ENCODE measurements at places on chromosomes 4 and X. TPM values are rescaled to one million over a fixed set of nuclear protein-coding genes. Genes with fewer than 3 reads are reported as not detected.

The PRRG1 gene
- not detected for total RNA-seq

GRCh38 chr4:15378062-15378461 lies 49.8 kb upstream of the C1QTNF7 start:
- H3K36me3 ChIP-seq = no peaks in the 10 kb centered on the region
- H3K4me1 ChIP-seq = peaks cover 29% of the 10 kb centered on the region
- no peak overlapping the region for H3K4me3 ChIP-seq
- no peak for DNase-seq

DNA sequence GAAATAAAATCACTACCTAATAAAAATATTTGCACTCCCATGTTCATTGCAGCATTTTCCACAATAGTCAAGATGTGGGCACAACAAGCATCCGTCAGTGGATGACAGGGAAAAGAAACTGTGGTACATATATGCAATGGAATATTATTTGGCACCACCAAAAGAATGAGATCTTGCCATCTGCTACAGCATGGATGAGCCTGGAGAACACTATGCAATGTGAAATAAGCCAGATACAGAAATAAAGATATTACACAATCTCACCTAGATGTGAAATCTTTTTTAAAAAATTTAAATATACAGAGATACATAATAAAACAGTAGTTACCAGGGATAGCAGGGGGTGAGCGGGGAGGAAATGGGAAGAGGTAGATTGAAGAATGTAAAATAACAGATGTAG lies 44.8 kb downstream of the LDB2 start:
- no peak overlapping the region for H3K27ac ChIP-seq
- DNase-seq = no peak
- H3K27me3 ChIP-seq = peaks cover 4% of the 10 kb centered on the region
- no peak overlapping the region for H3K4me3 ChIP-seq
- no peaks in the 10 kb centered on the region for H3K4me1 ChIP-seq

DNA sequence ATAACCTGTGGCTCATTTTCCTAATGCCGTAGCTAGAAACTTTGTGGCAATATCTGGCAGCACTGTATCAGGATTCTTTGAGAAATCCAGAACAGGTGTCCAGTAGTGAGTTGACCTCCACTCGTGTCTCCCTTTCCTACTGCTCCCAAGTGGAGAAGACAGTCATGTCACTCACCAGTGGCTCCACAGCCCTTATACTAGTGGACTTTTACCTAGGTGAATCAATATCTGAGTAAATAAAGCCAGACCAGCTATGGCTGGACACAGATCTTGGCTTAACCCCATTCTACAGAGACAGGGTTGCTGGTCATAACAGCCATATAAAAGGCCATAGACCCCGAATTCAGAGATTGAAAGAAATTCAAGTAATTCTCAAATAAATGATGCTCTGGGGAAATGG lies 46.5 kb upstream of the SHROOM4 start:
- no peak overlapping the region for H3K4me3 ChIP-seq
- no peaks in the 10 kb centered on the region for H3K4me1 ChIP-seq
- no peaks in the 10 kb centered on the region for H3K27me3 ChIP-seq
- DNase-seq = no peak
- no peak overlapping the region for H3K27ac ChIP-seq

- peaks cover 75% of the 10 kb centered on the region for H3K4me1 ChIP-seq
- no peaks in the 10 kb centered on the region for H3K27me3 ChIP-seq
- peak; percentile 61 for DNase-seq
- peak overlapping the region; percentile 88 for H3K27ac ChIP-seq
- peaks cover 72% of the 10 kb centered on the region for H3K36me3 ChIP-seq
- peak overlapping the region; percentile 67 for H3K4me3 ChIP-seq
Observed at GRCh38 chrX:2696698-2697215, 5.7 kb downstream of the CD99 start.

GRCh38 chr4:41181037-41181436 lies 33.3 kb downstream of the APBB2 start:
- H3K36me3 ChIP-seq = no peaks in the 10 kb centered on the region

DNA sequence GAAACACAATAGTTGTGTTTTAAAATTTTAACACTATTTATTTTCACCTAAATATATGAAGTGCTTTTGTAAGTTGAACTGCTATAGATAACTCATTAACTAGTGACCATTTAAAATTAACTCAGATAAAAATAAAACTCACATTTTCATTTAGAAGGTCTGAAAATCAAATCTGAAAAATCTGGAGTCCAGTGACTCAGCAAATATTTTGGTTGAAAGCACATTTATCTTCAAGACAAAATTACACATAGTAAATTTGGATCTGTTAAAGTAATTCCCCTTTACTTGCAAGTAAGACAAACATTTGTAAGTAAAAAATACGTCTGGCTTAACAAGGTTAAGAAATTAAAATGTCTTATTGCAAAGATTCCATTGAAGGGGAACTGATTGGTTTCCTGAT lies 589.1 kb downstream of the TRIML1 start:
- no peak for DNase-seq
- H3K27ac ChIP-seq = no peak overlapping the region
- H3K4me3 ChIP-seq = no peak overlapping the region
- no peaks in the 10 kb centered on the region for H3K4me1 ChIP-seq
- no peaks in the 10 kb centered on the region for H3K36me3 ChIP-seq
- H3K27me3 ChIP-seq = no peaks in the 10 kb centered on the region

The PIR gene
- total RNA-seq = 3.0 TPM

- H3K4me1 ChIP-seq = no peaks in the 10 kb centered on the region
- no peak overlapping the region for H3K4me3 ChIP-seq
- H3K27ac ChIP-seq = no peak overlapping the region
- DNase-seq = no peak
- H3K36me3 ChIP-seq = no peaks in the 10 kb centered on the region
Observed at GRCh38 chrX:103565752-103566151, 19.6 kb upstream of the TCEAL4 start.

DNA sequence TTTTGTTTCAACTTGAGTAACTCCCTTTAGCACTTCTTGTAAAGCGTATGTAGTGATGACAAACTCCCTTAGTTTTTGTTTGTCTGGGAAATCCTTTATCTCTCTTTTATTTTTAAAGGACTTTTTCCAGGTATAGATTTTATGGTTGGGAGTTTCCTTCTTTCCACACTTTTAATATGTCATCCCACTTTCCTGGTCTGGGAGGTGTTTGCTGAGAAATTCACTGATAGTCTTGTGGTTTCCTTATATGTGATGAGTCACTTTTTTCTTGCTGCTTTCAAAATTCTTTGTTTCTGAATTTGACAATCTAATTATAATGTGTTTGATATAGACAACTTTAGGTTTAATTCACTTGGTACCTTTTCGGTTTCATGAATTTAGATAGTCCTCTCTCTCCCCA lies 353.9 kb downstream of the GPAT3 start:
- no peaks in the 10 kb centered on the region for H3K27me3 ChIP-seq
- no peaks in the 10 kb centered on the region for H3K36me3 ChIP-seq
- no peak for DNase-seq
- no peak overlapping the region for H3K4me3 ChIP-seq

The COL4A5 gene
- not detected for total RNA-seq

The TMPRSS11E gene
- 0.19 TPM for total RNA-seq

The GPR34 gene
- total RNA-seq = 1.4 TPM

DNA sequence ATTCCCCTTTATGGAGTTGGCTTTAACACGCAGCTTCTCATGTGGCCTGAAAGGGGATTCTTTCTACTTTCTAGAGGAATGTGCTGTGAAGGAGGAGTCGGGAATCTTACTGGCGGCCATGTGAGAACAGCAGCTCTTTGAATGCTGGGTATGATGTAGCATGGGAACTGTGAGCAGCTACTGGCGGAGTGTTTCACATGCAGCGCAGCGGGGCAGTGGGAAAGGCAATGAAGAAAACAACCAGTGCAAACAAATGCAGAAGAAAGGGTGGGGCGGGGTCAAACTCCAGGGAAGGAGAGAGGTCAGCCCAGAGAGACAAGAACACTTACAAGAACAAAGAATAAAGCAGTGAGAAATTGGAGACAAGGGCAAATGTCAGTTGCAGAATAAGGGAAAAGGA lies 363.8 kb upstream of the FTHL17 start:
- no peaks in the 10 kb centered on the region for H3K27me3 ChIP-seq
- no peaks in the 10 kb centered on the region for H3K4me1 ChIP-seq
- no peak overlapping the region for H3K4me3 ChIP-seq
- H3K27ac ChIP-seq = no peak overlapping the region

GRCh38 chr4:177853229-177853628 lies 411.0 kb upstream of the AGA start:
- no peak for DNase-seq
- H3K27me3 ChIP-seq = no peaks in the 10 kb centered on the region

The NKX1-1 gene
- total RNA-seq = not detected

DNA sequence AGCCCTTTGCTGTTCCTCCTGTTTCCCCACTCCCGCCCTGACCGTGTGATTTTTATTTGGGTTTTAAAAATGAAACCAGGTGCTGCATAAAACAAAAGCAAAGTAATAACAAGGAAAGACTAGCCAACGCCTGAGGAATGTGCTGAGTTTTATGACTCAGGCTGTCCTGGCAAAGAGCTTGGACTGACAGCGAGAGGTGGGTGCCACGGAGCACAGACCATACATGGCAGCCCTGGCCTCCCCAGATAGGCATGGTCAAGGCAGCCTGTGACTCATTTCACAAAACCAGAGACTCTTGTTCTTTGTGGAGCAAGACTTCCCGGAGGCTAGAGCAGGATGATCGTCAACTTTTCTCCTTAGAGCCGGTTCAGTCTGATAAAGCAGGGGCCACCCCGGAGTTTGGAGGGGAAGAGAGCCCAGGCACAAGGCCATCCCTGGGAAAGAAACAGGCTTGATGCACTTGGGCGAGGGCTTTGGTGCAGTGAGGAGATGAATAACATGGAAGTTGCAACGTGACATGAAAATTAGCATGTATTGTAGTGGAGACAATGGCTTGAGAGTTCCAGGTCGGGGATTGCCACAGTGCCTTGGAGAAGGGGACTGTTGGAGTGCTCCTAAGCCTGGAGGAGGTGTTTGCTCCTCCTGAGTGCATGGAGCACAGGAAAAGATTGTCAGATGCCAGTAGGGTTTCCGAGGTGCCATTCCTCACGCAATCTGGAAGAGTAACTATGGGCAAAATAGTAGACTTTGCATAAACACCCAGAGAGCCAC lies 54.8 kb downstream of the C4orf51 start:
- H3K36me3 ChIP-seq = no peaks in the 10 kb centered on the region
- peaks cover 11% of the 10 kb centered on the region for H3K4me1 ChIP-seq
- no peak for DNase-seq
- H3K4me3 ChIP-seq = no peak overlapping the region
- peaks cover 20% of the 10 kb centered on the region for H3K27me3 ChIP-seq

The STEEP1 gene
- total RNA-seq = 27.4 TPM

DNA sequence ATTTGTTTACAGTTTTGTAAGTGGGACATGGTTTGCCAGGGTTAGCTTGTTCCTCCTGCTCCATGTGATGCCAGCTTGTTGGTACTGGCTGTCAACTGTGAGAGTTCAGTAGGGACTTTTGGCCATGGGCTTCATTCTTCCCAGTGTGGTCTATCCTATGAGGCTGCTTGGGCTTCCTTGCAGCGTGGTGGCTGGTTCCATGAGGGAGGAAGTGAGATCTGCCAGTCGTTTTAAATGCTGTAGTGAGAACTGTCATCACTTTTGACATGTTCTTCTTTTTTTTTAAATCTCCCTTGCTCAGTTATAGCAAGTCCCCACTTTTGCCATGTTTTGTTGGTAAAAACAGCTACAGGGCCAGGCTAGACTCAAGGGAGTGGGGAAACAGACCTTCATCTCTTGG lies 15.9 kb downstream of the NSD2 start:
- H3K27ac ChIP-seq = no peak overlapping the region
- no peaks in the 10 kb centered on the region for H3K27me3 ChIP-seq
- DNase-seq = no peak
- no peak overlapping the region for H3K4me3 ChIP-seq

GRCh38 chr4:85580489-85580888 lies 105.5 kb downstream of the ARHGAP24 start:
- no peaks in the 10 kb centered on the region for H3K4me1 ChIP-seq
- no peaks in the 10 kb centered on the region for H3K27me3 ChIP-seq
- no peaks in the 10 kb centered on the region for H3K36me3 ChIP-seq
- no peak overlapping the region for H3K27ac ChIP-seq

- no peaks in the 10 kb centered on the region for H3K36me3 ChIP-seq
- H3K27me3 ChIP-seq = no peaks in the 10 kb centered on the region
- no peak overlapping the region for H3K27ac ChIP-seq
- DNase-seq = no peak
Observed at GRCh38 chrX:104469771-104470170, 96.2 kb upstream of the IL1RAPL2 start.

DNA sequence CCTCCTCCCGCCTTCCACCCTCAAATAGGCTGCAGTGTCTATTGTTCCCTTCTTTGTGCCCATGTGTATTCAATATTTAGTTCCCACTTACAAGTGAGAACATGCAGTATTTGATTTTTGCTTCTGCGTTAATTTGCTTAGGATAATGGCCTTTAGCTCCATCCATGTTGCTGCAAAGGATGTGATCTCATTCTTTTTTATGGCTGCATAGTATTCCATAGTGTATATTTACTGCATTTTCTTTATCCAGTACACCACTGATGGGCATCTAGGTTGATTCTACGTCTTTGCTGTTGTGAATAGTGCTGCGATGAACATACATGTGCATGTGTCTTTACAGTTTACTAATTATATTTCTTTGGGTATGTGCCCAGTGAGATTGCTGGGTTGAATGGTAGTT lies 51.6 kb upstream of the TMPRSS11B start:
- peaks cover 6% of the 10 kb centered on the region for H3K4me1 ChIP-seq
- H3K36me3 ChIP-seq = peaks cover 8% of the 10 kb centered on the region
- no peak for DNase-seq
- H3K27ac ChIP-seq = no peak overlapping the region
- H3K4me3 ChIP-seq = no peak overlapping the region
- no peaks in the 10 kb centered on the region for H3K27me3 ChIP-seq

The DNAAF6 gene
- not detected for total RNA-seq

The SPIN2B gene
- 6.6 TPM for total RNA-seq

Data from activated naive CD8-positive, alpha-beta T cell treated with anti-CD3 and anti-CD28 coated beads for 36 hours (primary cell).